A549 treated with GW870086 at 1 μM for 4 hours (cell line): ENCODE measurements at places on chromosomes 7 and 10. TPM values are rescaled to one million over a fixed set of nuclear protein-coding genes. Genes with fewer than 3 reads are reported as not detected.

EIF5AL1 gene
- total RNA-seq, result 1.8 to 3.7 TPM (median 2.0 TPM) in 5 replicates

PBLD gene
- total RNA-seq, result 1.9 to 4.7 TPM (median 3.0 TPM) in 5 replicates

FAM241B gene
- 16.7 to 19.2 TPM (median 17.2 TPM) in 5 replicates for total RNA-seq

AGMO gene
- total RNA-seq, result 0.35 to 1.6 TPM (median 0.89 TPM) in 5 replicates

JAZF1 gene
- total RNA-seq, result 3.7 to 6.2 TPM (median 5.8 TPM) in 5 replicates

DYDC2 gene
- 0.13 to 0.17 TPM in 2 of 5 replicates, not detected in the others for total RNA-seq

FAM185A gene
- total RNA-seq, result 5.8 to 7.0 TPM (median 6.5 TPM) in 5 replicates

SOSTDC1 gene
- not detected in 5 replicates for total RNA-seq

MCM10 gene
- 19.7 to 24.0 TPM (median 21.3 TPM) in 5 replicates for total RNA-seq

SLC26A4 gene
- total RNA-seq, result 0.05 to 0.32 TPM (median 0.18 TPM) in 4 of 5 replicates, not detected in the other

KIF20B gene
- total RNA-seq, result 9.4 to 16.3 TPM (median 14.0 TPM) in 5 replicates

SND1 gene
- total RNA-seq, result 99.2 to 108 TPM (median 104 TPM) in 5 replicates

RAPGEF5 gene
- 0.09 to 0.23 TPM (median 0.10 TPM) in 5 replicates for total RNA-seq

IMPDH1 gene
- 101 to 128 TPM (median 118 TPM) in 5 replicates for total RNA-seq

BUD31 gene
- 131 to 155 TPM (median 144 TPM) in 5 replicates for total RNA-seq

LEP gene
- total RNA-seq, result not detected in 5 replicates
